ENCODE measurements at places on chromosomes 12 and 14.

GRCh38 chr12:65881965-65882413, 57.7 kb downstream of the HMGA2 start:
- peak; percentile 46 for DNase-seq

DNA sequence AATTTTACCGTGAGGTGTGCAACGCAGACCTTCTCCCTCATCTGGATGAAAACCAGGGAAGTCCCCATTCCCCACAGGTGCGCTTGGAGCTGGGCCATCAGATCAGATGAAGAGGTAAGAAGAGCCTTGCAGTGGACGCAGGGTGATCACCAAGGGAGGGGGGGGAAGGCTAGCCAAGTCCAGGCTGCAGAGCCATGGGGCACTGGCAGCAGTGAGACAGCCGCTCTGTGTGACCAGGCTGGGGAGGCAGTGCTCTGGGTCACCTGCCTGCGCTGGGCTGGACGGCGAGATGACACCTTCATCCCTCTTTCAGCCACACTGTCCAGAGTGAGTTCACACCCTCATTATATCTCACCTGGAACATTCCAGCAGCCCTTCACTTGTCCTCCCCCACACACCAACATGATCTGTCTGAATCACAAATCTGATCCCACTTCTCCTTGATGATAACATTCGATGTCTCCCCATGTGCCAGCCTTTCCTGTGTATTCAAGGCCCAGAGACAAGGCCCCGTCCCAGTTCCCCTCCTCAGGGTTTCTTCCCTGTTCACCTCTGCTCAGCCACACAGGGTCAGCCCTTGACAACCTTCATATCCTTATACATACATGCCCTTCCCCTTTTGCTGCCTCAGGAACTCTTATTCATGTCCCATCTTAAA, 65.9 kb upstream of the VASH1 start:
- DNase-seq = no peak

DNA sequence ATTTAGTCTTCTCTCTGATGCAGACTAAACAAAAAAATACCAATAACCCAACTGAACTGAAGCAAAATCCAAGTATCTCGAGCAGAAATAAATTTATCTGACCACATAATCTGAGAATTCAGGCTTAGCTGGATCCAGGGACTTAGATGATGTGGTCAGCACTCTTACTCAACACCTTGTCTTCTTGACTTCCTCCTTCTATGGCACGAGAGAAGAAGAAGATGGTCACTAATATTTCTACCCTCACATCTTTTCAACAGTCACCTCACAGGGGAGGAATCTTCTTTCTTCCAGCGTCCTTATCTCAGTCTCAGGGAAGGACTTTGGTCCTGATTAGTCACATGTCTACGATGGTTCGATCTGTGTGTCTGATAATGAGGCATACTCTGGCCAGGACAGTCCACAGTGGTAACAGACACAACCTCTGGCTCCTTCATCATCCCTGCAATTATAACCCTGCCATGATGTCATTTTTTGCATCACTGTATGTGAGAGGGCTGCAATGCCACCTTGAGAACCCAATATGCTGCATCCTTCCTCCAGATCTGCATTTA, 15.8 kb downstream of the RGS6 start:
- peak; percentile 42 for DNase-seq

GRCh38 chr12:11853126-11853525, 203.7 kb downstream of the ETV6 start:
- no peak for DNase-seq

GRCh38 chr12:81843599-81843998, 84.4 kb upstream of the PPFIA2 start:
- no peak for DNase-seq

- peak; percentile 39 for DNase-seq
Measured at GRCh38 chr14:94451091-94451771, 1.4 kb downstream of the SERPINA11 start.

DNA sequence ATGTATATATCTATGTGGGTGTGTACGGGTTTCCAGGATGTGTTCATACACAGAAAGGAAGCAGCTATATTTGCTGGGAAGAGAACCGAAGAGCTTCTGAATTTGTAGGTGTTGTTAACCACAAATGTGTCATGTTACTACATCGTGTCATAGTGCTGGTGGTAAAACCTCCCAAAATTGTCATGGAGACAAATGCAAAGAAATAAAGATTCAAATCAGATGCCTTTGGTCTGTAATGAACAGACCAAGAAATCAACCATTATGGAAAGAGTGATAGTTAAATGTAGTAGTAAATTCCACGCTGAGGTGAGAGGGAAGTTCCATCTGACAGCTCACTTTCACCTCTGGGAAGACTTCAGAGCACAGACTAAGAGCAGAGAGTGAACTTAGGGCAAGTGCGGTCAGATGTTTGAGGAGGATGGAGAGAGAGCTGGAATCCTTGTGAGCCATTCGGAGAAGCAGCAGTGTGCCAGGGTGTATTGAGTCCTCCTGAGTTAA, 487.5 kb downstream of the TMEM121 start:
- DNase-seq = no peak

- DNase-seq = no peak
Measured at GRCh38 chr14:66804141-66804540, 296.2 kb downstream of the GPHN start.

- DNase-seq = no peak
Measured at GRCh38 chr12:50520416-50521207, 15.8 kb downstream of the DIP2B start.

DNA sequence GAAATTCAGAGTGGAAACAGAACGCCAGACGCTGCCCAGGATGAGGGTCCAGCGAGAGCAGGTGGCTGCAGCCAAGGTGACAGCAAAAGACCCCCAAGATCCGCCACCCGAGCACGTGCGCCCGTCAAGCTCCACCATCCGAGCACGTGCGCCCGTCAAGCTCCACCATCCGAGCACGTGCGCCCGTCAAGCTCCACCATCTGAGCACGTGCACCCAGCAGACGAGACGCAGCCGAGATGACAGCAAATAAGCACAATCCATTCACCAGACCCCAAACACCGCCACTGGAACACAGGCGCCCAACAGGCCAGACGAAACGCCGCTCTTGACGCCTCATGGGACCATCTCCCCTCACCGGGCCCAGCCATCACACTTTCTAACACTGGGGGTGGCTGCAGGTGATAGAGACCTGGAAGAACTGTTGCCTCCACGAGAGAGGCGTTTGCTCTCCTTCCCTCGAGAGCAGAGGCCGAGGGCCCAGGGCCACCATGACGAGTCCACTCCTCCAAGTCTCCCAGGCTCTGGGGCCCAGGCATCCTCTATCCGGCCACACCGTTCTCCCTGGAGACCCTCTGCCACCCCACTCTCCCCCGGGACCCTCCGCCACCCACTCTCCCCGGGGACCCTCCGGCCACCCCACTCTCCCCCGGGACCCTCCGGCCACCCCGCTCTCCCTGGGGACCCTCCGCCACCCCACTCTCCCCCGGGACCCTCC, 62.1 kb upstream of the GALNT9 start:
- DNase-seq = no peak

- peak; percentile 70 for DNase-seq
Measured at GRCh38 chr14:94581127-94581999, at the start of gene SERPINA5. Gene SERPINA5, plus strand, starts transcription at chr14:94581426. Its CDS starts 5,937 bp downstream, at chr14:94587363.

- DNase-seq = peak; percentile 4
Measured at GRCh38 chr14:24093207-24093900, 757 bp upstream of the PCK2 start.

GRCh38 chr12:12881151-12881909, 10.0 kb upstream of the GPRC5A start:
- no peak for DNase-seq

- no peak for DNase-seq
Measured at GRCh38 chr14:102949062-102949800, 26.8 kb downstream of the AMN start.

DNA sequence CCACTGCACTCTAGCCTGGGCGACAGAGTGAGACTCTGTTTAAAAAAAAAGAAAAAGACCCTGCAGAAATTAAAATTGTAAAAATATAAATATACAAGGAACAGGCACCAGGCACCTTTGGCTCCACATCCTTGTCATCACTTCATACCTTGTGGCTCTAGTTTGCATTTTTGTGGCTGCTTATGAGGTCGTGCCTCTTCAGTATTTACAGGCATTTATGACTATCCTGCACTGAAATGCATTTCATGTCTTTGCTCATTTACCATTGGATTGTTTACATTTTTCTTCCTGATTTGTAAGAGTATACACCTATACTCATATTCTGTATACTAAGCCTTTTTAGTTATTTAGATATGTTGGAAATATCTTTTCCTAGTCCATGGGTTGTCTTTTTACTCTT, 20.1 kb downstream of the BICD1 start:
- DNase-seq = no peak

GRCh38 chr14:24340606-24341005, 815 bp upstream of the RIPK3 start:
- no peak for DNase-seq

- no peak for DNase-seq
Measured at GRCh38 chr12:65308006-65308405, 29.5 kb downstream of the MSRB3 start.

- DNase-seq = no peak
Measured at GRCh38 chr14:23185063-23185462, 1.6 kb upstream of the SLC7A8 start.

All from hepatocyte (in vitro differentiated cells).